ENCODE measurements at places on chromosomes 1 and 21. TPM values are rescaled to one million over a fixed set of nuclear protein-coding genes. Genes with fewer than 3 reads are reported as not detected.

LCE3D gene
- total RNA-seq, result not detected

ACTL8 gene
- total RNA-seq, result not detected

TRIM67 gene
- not detected for total RNA-seq

GRCh38 chr21:32476661-32477423 is 64.3 kb downstream of the EVA1C start:
- no peak for DNase-seq

DNA sequence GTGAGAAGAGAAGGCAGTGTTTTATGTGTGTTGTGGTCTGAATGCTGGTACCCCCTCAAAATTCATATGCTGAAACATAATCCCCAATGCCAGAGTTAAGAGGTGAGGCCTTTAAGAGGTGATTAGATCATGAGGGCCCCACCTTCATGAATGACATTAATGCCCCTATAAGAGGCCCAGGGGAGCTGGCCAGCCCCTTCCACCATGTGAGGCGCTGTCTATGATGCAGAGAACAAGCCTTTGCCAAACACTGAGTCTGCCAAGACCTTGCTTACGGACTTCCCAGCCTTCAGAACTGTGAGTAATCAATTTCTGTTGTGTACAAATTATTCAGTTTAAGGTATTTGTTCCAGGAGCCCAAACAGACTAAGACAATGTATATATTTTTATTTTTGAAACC is 20.2 kb downstream of the CAPZB start:
- no peak for DNase-seq

DNA sequence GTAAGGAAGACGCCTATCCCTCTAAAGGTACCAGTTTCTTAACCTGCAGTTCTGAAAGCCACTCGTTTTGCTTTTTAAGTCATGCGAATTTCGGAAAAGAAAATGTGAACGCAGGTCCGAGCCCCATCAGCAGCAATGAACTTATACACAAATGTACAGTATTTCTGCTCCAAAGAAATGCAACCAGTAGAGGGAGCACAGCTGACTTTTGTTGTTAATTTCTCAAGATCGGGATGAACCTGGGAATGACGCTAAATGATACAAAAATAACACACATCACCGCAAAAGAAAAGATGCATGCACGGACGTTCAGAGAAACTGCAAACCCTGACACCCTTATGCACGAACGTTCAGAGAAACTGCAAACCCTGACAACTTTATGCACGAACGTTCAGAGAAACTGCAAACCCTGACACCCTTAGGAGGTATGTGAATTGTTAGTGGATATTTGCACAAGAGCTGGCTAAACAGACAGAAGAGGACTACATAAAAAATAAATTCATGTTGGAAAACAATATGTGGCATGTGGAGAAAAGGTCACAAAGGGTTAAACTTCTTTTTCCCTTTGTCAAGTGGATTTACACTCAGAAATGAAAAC is 3.5 kb upstream of the TIAM1 start:
- no peak for DNase-seq

- no peak for DNase-seq
These were observed 241.9 kb upstream of the RUNX1 start for GRCh38 chr21:35291034-35291433.

DNA sequence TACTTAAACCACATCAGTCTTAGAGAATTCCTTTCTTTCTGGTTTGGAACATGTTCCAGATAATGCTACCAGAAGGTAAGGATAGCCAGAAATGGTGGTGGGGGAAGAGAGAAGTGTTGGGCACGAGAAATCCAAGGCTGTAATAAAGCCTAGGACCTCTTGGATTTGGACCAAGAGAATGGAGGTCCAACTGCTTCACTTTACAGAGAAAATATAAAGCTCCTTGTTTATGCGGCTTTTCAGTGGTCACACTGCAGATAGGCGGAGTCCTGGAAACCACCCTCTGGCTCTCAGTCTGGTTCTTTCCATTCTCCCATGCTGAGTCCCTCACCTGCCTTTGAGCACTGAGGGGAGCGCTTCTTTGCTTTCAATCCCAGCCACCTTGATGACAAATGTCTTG is 87.8 kb downstream of the ADCY10 start:
- no peak for DNase-seq

DNA sequence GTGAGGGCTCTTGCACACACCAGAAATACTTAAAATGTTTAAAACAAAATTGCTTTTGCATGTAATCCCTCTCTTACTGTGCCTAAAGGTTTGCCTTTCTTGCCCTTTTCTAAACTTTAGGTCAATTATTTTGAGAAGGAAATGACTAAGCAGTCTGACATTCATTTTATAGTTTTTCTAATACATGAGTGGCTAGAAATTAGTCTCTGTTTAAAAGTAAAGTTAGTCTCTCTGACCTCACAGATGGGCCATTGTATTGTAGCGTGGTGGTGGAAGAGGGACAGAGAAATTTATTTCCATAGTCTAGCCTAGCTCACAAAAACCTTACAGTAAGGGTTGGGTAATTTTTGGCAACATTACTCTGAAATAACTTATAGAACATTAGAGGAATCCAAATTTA is 3.6 kb upstream of the COL11A1 start:
- no peak for DNase-seq

DNA sequence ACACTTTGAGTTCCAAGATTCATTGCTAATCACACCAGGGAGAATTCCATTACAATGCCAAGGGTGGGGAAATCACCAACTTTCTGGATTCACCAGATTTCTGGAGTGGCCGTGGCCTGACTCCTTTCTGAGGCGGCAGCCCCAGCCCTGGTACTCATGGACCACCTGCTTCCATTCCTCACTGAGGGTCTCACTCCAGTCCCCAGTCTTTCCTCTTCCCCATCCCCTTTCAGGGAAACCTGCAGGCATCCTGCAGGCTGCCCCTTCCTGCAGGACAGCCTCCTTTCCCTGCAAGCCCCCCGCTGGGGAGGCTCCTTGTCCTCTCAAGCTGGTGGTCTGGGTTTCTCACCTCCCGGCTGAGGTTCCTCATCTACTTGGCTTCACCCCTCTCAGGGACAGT is 12.7 kb upstream of the CDK18 start:
- no peak for DNase-seq

Data from activated B cell treated with CpG ODN at 0.5 μM for 24 hours (primary cell).